SJSA1 (cell line): ENCODE measurements at places on chromosomes 7 and 10. TPM values are rescaled to one million over a fixed set of nuclear protein-coding genes. Genes with fewer than 3 reads are reported as not detected.

FAM25C gene
- total RNA-seq = not detected in 2 replicates

GRM3 gene
- not detected in 2 replicates for total RNA-seq

PTPN20 gene
- total RNA-seq = not detected in 2 replicates

PLXDC2 gene
- 0.38 and 0.66 TPM in 2 replicates for total RNA-seq

BLNK gene
- not detected in 2 replicates for total RNA-seq

SSC4D gene
- 0.34 TPM in 1 of 2 replicates, not detected in the other for total RNA-seq

PHKG1 gene
- total RNA-seq = 0.21 and 0.50 TPM in 2 replicates
